ENCODE measurements at places on chromosomes 5 and 9.

DNA sequence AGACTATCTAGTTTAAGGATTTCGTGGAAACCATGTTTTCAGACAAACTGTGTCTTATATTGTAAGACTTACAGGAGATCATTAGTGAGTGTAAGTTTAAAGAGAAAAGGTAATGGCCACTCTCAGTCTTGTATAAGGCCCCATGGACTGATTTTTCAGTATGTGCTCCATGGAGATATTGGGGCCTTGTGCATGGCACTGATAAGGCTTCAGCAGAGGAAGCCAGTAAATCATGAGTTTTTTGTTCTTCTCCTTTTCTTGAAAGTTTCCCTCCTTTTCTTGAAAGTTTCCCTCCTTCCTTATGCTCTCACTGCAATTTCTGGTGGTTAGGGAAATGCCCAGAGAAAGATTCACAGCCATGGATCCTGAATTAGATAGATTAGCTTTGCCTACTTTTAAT is 471.3 kb downstream of the LRRC70 start:
- DNase-seq, result no peak

- DNase-seq, result no peak
Observed at GRCh38 chr9:96243778-96244177, 58.2 kb downstream of the HSD17B3 start.

- DNase-seq, result no peak
Observed at GRCh38 chr5:74409166-74409706, 231.3 kb downstream of the ENC1 start.

GRCh38 chr5:115418788-115419187 is 122.3 kb upstream of the CCDC112 start:
- DNase-seq, result no peak

DNA sequence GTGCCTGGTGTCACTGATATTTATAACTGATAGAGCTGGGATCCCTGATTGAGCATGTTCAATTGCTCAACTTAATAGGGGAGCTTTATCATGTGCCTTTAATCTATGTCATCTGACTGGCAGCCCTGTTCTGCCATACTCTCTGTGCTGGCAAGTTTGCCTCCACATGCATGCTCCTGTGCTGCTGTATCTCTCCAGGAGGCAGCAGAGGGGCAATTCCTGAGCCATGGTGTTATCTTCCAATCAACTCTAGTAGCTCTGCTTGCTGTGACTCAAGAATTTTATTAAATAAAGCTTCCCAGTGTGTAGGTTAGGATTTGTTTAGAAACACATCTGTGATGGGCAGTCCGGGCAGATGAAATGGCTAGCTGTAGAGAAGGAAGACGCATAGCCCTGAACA is 642.0 kb downstream of the KIF4B start:
- DNase-seq, result no peak

DNA sequence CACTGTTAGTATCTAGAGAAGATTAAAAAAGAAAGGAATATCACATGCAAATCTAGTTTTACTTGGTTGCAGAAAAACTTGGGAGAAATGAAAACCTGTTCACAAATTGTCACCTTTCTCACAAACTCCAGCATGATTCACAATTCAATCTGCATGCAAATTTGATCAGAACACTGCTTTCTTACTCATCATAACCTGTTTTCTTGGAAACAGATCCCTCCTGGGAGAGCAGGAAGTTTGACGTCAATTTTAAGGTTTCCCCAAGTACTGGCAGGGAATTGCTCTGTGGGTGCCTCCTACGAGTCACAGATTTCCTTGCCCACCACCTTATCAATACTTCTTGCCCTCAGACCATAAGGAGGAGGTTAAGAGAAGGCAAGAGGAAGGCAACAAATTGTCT is 30.2 kb upstream of the HTR4 start:
- DNase-seq, result no peak

DNA sequence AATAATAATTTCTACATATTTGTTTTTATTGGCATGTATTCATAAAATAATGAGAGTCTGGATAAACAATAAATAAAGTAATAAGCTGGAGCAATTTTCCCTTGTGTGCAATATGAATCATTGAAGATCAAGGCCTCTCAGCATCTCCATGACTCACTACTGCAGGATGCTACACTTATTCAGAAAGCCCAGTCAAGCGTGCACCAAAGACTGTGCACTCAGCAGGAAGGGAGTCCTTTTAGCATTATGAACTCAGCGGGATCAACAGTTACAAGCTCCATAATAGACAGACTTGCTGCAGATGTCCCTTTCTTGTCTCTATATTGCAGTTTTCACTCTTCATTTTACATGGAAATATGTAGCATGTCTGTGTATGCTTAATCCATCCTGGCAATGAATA is 485.3 kb downstream of the CDH9 start:
- DNase-seq, result no peak

DNA sequence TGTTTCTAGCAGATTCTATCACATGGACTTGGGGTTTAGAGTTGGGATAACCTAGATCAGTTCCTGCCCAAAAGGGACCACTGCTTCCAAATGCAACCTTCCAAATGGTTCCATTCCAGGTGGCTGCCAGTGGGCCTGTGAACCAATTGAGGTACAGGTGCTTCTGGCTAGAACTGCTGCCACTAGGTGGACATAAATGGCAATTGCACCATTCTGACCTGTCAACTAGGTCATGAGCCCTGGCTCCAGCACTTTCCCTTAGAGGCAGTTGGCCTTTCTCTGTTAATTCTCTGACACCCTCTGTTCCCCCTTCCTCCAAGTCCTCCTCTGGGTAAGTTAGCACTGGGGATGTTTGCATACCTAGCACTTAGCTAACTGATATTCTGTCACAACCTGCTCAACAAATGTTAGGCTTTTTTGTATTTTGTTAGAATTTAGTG is 16.6 kb upstream of the HEMGN start:
- peak; percentile 38 for DNase-seq

DNA sequence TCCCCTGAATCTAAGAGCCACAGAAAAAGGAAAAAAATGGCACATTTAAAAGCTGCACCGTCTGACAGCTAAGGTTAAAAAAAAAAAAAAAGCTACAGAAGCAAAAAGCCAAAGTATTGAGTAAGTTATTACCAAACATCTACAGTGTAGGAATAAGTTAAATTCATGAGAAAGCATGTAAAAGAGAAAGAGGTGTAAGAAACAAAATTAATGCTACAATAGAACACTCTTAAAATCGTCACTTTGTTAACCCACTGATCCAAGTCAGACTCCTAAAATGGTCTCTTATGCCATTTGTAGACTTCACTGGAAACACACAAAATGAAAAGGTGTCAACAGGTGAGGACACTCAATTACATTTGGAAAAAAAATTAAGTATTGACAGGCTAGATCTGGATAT is 120.2 kb downstream of the SSBP2 start:
- no peak for DNase-seq

GRCh38 chr9:38756702-38757101 is 36.8 kb upstream of the FAM240B start:
- DNase-seq, result no peak

DNA sequence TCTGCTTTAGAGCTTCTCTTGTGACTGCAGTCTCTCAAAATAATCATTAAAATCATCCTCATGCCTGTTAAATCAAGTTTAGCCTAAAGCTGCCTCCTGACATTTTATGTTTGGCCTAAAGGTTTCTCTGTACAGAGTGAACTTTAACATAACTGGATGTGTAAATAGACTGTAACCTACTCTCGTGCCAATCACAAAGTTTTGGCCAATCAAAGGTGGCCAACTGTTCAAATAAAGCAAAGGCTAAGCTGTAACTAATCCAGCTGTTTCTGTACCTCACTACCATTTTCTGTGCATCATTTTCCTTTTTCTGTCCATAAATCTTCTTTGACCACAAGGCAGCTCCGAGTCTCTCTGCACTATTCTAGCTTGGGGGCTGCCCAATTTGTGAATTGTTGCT is 86.2 kb downstream of the GCNT1 start:
- DNase-seq, result no peak

DNA sequence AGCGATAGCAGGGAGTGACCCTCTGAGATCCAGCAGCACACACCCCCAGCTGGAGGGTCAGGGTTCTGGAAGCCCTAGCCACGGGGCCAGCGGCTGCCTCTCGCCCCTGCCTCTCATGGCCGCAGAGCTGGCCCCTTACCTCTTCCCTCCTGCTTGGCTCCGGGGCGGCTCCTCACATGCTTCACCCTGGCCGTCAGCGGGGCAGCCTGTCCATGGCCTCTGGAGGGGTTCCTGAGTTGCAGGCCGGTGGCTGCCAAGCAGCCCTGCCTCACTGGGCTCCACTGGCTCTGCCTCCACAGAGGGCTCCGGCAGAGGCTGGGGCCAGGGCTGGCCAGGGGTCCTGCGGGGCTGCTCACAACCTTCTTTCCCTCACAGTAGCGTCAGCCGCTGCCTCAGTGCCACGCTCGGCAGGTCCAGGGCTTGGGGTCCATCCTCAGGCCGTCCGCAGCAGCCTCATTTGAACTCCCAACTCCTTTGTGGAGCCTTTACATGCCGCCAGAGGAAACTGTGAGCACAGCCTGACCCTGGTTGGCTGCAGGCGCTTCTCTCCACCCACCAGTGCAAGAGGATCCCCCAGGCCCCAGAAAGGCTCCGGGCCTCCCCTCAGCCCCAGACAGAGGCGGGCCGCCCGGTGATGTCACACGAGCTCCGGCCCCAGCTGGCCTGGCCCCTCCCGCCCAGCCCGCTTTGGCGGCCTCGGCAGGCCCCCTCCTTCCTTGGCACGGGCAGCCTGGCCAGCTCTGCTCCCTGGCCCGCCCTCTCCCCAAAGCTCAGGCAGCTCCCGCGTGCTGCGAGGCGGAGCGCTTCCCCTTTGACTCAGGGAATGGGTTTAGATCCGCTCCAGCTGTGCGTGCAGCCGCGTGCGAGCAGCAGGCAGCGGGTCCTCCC is at the start of gene ANGPTL2:
Gene ANGPTL2 (minus strand): TSS at position 460 of the 888 bp plus-strand sequence. CDS start 13,904 bp downstream, outside the sequence.
- DNase-seq, result no peak

- no peak for DNase-seq
Observed at GRCh38 chr5:16135003-16135402, 44.6 kb downstream of the MARCHF11 start.

- no peak for DNase-seq
Observed at GRCh38 chr5:9630251-9630650, at the start of gene TAS2R1. TAS2R1 (minus strand) TSS chr5:9630351; CDS start chr5:9630032, 319 bp downstream.

GRCh38 chr9:70607926-70608325 is 193.5 kb upstream of the KLF9 start:
- no peak for DNase-seq

- DNase-seq, result no peak
Observed at GRCh38 chr9:89633404-89633803, 28.6 kb downstream of the GADD45G start.
